Stimulated activated CD4-positive, alpha-beta T cell treated with anti-CD3 and anti-CD28 coated beads, Interleukin-15, amount 100 ng/mL, for 48 hours (primary cell): ENCODE measurements at places on chromosomes 5 and 9.

DNA sequence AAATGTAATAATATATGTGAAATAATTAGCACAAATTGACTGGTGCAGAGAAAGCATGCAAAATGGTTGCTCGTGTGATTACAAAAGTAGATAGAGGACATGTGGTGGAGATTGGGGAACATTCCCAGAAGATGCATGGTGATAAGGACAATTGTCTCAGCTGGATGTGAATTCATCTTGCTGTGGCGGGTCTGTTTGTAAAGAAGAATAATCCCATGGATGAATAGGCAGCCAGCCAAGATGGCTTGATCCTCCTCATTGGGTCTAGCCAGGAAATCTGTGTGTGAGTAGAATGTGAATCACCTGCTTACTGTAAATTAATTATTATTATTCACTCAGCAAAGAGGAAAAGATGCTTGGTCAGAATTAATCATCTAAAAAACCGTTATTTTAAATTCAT is 12.6 kb upstream of the DPYSL3 start:
- DNase-seq = no peak

- DNase-seq = no peak
These were observed 88.0 kb downstream of the INIP start for GRCh38 chr9:112629671-112630485.

DNA sequence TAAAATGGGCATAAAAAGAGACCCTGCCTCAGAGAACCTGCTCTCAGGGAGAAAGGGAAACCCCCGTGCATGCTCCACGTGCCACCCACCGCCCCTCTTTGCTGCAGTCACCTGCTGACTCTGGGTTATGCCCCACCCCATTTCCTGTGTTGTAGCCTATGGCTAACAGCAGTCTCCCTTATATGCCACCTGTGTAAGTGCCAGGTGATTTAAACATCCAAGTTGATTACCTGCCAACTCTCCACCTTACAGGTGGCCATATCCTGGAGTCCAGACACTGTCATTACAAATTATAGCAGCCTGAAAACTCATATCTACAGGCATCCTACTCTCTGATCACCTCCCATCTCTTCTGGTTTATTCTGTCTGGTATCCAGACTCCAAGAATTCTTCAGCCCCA is 242.6 kb downstream of the HSPA4 start:
- no peak for DNase-seq

DNA sequence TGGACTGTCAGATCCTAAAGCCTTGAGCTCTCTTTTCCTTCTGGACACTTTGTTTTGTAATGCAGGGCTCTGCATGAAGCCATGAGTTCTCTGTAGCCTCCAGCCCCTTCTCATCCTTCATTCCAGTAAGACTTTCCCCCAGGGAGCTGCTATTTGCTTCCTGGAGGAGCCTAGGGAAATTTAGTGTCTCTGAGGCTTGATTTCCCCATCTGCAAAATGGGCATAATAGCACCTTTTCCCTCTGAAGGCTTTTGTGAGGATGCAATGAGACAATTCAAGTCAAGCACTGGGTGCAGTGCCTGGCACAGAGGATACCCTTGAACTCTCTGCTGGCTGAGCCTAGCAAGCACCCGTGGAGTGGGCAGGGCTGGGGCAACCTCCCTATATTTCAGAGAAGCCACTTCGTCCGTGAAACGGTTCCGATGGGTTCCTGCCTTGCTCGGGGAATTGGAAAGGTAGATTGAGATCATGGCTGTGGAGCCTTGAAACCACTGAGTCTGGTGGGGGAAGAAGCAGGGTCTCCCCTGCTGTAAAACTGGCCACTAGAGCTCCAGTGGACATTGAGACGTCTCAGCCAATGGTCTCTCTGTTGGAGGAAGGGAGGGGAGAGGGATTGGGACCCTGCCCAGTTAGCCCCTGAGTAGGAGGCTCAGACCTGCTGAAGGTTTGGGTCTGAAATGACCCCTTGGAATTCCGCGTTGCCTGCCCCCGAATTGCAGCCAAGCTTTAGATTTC is 14.3 kb upstream of the DAB2IP start:
- no peak for DNase-seq

GRCh38 chr5:94407023-94407422 is 211.4 kb downstream of the KIAA0825 start:
- DNase-seq = no peak

DNA sequence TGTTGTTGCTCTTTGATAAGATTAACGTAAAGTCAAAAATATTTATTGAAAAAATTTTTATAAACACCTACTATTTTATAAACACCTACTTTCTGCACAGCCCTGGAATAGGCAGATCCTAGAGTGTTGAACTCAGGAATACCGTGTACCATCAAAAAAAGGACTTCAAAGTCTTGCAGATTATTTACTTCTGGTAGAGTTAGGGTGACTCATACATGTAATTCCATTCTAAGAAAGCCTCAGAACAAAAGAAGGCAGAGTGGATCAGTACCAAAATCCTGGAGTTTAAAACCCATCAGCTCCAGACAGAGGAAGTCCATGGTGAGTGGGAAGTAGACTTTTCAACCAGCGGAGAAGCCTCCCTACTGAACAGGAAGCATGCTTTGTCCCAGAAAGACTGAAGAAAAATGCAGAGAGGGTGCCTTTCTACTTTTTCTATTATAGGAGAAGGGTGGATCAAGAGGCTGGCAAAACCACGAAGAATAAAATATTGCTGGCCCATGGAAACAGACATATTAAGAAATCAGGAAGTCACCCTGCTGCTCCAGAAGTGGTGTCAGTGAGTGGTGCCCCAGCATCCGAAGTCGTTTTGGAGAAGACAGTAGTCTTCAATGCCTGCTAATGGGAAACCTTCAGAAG is 45.1 kb upstream of the DAB2 start:
- no peak for DNase-seq

DNA sequence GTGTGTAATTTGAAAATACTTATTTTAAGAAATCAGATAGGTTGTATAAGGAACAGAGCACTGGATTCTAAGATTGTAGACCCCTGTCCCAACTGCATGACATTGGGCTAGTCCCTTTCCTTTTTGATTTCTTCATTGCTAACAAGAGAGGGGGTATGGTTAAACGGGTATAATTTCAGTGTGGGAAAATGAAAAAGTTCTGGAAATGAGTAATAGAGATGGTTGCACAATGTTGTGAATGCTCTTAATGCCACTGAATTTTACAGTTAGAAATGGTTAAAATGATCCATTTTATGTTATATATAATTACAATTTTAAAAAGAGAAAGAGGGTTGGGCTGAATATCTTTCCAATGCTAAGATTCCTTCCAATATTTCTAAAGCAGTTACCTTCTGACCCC is 103.3 kb upstream of the LHFPL2 start:
- DNase-seq = no peak

- no peak for DNase-seq
These were observed 117.1 kb downstream of the MED10 start for GRCh38 chr5:6261256-6261655.

- no peak for DNase-seq
These were observed 24.5 kb upstream of the GPR150 start for GRCh38 chr5:95595289-95595931.

GRCh38 chr9:95777136-95777535 is 98.4 kb upstream of the ERCC6L2 start:
- no peak for DNase-seq

DNA sequence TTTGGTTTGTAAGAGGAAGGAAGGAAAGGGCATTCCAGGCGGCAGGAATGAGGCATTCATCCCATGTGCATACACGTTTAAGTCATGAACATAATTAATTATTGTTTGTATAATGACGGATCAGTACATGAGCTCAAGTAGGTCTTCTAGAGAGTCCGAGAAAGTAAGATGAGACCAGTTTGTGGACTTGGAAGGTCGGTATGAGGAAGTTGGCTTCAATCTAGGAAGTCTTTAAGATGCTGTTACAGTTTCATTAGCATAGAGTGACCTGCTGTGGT is 2.1 kb downstream of the GTF3C4 start:
- DNase-seq = no peak

DNA sequence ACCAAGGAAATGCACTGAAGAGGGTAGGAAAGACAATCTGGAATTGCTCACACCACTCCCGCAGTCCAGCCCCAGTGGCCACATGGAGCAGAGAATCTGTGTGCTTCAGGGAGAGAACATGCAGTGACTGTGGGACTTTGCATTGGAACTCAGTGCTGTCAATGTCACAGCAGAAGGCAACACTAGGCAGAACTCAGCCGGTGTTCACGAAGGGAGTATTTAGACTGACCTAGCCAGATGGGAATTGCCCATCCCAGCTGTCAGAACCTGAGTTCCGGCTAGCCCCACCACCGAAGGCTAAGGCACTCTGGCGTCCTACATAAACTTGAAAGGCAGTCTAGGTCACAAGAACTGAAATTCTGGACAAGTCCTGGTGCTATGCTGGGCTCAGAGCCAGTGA is 139.0 kb downstream of the AGTPBP1 start:
- no peak for DNase-seq

DNA sequence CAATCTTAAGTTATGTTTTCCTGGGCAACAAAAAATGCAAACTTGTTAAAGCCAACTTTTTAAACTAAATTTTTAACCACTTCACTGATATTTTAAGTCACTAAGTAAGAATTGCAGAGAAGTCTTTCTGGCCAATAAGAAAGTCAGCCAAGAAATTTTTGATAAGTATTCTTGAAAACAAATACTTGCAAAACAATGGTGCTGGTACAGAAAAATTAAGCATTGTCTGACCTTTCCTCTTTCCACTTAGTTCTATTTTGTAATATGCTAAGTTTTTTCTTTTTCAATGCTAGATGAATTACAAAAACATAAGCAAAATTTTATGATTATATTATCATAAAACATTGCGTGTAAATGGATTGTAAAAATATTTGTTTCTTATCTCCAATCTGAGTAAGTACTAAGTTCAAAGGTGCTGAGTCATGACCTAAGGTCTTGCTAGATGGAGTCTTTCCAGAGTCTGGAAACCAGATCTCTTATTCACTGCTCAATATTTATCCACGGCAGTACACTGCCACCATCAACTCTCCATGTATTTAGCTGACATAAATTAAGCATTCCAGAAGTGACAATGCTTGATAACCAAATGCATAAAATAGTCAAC is 139.7 kb downstream of the MEF2C start:
- DNase-seq = no peak

- DNase-seq = no peak
These were observed 2.6 kb downstream of the EXOSC2 start for GRCh38 chr9:130696139-130696650.

DNA sequence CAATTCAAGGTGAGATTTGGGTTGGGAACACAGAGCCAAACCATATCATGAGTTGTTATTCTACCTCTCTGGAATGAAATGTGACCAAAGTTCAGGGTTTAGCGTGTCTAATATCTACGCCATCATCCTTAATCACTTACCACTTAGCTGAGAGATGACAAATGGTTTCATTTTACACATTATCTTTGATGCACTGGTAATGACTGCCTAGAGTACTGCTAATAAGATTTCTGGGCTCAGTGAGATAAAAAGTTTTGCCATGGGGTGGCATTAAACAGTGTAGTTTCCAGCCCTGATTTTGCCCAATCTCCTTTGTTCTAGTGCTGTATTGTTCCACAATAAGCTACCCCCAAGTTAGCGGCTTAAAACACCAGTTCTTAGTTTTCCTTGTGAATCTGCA is 367.2 kb downstream of the MLLT3 start:
- DNase-seq = no peak

DNA sequence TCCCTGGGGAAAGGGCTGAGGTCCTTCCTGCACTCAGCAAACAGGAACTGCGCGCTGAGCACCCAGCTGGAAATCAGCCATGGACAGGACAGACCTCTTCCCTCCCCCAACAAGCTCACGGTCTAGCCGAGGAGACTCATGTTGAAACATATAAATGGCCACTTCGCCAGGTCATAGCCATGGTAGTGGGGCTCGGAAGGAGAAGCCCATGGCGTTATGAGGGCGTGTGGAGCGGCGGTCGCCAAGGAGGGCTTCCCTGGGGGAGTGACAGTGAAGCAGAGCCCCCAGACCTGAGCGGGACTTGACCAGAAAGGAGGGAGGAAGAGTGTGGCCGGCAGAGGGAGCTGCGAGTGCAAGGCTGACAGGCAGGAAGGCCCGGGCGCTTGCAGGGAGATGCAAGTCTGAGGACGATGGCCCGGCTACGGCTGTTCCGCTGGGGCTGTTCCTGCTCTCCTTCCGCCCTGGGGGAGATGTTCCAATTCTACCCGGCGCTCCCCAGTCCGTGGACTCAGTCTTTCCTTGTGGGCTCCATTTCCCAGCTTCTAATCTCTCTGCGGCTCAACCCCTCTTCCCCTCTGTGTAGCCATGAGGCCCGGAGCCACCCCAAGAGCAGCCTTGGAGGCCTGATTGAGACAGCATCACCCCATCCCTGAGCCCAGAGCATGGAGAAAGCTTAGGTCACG is 43.9 kb upstream of the PRRC2B start:
- DNase-seq = peak; percentile 82

DNA sequence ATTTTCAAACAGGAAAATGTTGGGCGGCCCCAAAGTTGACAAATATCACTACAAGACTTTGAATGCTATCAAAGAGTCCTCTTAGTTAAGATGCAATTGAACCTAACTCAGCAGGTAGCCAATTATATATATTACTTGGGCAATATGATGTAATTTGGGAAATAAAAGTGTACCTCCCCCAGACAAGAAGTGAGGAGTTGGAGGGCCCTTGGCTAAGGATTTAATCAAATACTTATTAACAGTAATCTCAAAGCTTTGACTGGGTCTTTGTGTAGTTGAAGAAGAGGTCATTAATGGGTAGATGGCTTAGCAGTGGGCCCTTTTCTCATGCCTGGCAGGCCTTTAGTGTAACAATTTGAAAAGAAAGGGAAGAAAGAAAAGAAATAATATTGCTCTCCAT is 599.0 kb downstream of the CSNK1G3 start:
- no peak for DNase-seq

GRCh38 chr5:98121036-98121936 is 652.2 kb upstream of the RGMB start:
- no peak for DNase-seq

GRCh38 chr5:1735320-1735970 is 64.2 kb downstream of the MRPL36 start:
- DNase-seq = no peak

- peak; percentile 74 for DNase-seq
These were observed 19.2 kb upstream of the TOR1B start for GRCh38 chr9:129783516-129784361.

DNA sequence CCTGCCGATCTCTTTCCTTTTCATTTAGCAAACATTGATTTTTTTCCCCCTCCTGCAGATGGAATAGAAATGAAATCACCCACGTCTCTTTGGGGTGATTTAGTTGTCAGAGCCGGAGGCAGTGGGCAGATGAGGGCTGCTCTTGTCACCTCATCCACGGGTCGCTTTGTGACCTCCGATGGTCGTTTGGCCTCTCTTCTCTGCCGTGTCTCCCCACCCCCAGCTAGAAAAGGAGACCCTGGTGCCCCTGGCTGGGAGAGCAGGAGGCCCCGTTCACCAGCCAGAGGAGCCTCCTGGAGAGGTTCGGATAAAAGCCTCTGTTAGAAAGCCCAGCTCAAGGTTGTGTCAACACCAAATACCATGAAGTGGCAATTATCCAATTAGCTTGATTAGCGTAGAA is 21.6 kb upstream of the RXRA start:
- no peak for DNase-seq
